ENCODE measurements at places on chromosomes 11 and 22.

- DNase-seq = no peak
Observed at GRCh38 chr11:134644476-134645456, 232.7 kb upstream of the B3GAT1 start.

- DNase-seq = no peak
Observed at GRCh38 chr11:117374316-117375055, 46.8 kb downstream of the CEP164 start.

DNA sequence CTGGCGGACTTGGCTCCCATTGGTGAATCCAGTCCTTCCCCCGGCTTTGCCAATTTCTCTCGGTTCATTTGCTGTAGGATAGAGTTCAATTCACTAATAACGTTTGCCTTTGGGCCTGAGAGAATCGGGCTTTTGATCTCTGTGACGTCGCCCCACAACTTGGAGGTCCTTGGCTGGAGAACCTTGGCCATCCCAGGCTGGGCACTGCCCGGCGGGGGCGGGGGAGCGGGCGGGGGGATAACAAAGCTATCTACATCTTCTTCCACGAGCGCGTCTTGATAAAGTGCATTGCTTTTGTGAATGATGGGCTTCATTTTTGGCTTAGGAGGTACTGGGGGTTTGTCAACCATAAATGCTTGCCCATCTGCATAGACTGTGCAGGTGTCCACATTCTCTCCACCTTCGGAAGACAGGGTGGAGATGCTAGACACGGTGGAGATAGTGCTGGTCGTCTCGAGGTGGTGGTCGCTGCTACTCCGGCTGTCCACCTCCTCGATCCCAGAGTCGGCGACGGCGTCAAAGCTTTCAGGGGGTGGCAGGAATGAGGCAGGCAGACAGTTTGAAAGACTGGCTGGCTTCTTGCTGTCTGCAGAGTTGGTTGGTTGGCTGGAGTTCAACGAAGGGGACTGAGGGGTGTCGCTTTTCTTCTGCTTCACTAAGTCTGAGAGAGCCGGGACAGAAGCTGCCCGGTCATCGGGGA is 87.1 kb downstream of the CTTN start:
- no peak for DNase-seq

DNA sequence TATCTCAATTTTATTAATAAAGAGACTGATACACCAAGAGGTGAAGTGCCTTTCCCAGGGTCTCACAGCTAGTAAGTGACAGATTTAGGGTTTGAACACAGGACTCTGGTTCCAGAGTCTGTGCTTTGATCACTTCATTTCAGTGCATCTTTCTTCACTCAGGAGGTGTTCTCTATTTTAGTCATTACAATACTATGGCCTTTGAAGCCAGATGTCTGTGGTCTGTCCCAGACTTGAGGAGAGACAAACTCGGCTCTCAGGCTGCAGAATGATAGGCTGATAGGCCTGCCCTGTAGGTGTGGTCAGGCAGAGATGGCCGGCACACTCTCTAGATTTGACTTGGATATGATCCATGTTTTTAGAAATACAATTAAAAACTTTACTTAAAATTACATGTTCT is 478.5 kb upstream of the CCDC90B start:
- DNase-seq = no peak

DNA sequence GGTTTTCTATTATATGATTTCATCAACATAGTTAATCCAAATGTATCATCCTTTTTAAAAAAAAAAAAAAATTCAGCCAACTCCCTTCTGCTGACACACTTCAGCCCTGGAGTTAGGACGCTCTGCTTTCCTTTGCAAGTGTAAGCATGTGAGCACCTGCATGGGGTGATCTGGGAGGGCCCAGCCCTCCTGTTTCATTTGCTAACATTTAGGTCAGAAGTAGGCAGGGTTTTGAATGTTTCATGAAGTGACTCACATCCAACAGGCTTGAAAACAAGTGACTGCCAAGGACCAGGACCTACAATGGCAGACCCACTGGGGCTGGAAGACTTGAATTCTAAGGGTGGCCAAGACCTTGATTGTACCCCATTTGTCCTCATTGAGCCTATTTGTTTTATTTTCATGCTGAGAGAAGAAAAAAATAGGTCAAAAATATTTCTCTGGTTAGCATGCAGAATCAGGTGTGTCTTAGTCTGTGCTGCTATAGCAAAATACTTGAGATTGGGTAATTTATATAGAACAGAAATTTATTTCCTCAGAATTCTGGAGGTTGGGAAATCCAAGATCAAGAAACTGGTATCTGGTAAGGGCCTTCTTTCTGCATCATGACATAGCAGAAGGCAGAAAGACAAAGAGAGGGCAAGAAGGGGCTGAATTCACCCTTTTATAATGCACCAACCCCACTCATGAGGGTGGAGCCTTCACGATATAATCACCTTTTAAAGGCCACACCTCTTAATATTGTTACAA is 137.6 kb downstream of the CD44 start:
- no peak for DNase-seq

DNA sequence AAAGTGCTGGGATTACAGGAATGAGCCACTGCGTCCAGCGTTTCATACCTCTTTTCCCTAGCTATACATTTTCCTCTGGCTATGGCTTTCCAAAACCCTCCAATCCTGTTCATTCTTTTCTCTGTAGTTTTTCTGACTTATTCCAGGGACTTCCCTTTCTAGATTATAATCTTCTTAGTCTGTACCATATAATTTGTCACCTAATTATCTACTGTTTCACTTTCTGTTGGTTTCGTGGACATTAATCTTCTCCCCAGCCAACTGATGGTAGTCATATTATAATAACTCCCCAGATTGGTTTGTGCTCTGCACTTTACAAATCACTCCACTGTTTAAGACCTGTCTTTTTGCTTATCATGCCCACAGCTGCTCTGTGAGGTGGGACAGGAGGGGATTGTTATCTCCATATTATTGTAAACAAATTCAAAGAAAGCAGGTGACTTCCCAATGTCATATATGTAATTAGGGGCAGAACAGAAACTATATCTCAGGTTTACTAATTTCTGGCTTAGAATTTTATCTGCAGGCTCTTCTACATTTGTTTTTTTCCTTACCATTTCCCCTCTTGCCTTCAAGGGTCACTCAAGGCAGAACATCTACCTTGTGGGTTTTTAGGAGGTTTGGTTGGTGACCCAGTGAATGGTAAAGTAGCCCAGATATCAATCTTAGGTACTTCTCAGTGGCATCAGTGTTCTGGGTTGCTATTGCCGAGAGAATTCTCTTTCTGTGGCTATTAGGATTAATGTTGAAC is 23.9 kb downstream of the STIM1 start:
- DNase-seq = no peak

GRCh38 chr22:46162771-46163556 is 12.6 kb downstream of the PPARA start:
- no peak for DNase-seq

DNA sequence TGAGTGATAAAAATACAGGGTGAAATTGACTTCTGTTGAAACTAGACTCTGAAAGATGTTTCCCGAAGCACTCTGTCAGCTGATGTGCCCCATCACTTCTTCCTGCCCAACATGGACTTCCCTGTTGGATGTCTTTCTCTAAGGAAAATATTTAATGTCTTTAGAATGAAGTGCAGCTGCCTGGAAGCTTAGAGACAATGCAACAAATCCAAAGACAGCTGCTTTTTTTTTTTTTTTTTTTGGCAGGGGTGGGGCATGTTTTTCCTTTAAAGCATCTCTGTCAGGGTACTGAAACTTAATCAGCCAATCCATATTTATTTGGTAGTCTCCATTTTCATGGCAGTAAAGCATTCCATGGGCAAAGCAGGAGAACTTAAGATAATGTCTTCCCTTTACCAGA is 5.9 kb downstream of the JAM3 start:
- no peak for DNase-seq

- DNase-seq = no peak
Observed at GRCh38 chr11:82682003-82682751, 51.5 kb downstream of the FAM181B start.

DNA sequence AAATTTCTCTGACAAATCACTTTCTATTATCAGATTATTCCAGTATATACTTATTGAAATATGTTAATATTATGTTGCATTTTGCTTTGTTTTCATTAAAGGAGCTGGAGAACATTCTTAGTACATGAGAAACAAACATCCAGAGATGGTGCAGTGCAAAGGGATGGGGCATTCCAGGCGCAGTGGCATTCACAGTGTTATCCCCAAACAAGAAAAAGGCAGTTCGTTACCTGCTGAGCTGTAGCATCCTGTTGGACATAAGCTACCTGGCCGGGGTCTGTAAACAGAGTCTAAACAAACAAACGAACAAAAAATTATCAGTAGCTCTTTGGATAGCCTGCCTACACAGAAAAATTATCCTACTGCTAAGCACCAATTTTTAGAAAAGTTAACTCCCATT is 47.4 kb downstream of the PRDM10 start:
- DNase-seq = no peak

- no peak for DNase-seq
Observed at GRCh38 chr11:72432347-72433287, 1.7 kb downstream of the CLPB start.

DNA sequence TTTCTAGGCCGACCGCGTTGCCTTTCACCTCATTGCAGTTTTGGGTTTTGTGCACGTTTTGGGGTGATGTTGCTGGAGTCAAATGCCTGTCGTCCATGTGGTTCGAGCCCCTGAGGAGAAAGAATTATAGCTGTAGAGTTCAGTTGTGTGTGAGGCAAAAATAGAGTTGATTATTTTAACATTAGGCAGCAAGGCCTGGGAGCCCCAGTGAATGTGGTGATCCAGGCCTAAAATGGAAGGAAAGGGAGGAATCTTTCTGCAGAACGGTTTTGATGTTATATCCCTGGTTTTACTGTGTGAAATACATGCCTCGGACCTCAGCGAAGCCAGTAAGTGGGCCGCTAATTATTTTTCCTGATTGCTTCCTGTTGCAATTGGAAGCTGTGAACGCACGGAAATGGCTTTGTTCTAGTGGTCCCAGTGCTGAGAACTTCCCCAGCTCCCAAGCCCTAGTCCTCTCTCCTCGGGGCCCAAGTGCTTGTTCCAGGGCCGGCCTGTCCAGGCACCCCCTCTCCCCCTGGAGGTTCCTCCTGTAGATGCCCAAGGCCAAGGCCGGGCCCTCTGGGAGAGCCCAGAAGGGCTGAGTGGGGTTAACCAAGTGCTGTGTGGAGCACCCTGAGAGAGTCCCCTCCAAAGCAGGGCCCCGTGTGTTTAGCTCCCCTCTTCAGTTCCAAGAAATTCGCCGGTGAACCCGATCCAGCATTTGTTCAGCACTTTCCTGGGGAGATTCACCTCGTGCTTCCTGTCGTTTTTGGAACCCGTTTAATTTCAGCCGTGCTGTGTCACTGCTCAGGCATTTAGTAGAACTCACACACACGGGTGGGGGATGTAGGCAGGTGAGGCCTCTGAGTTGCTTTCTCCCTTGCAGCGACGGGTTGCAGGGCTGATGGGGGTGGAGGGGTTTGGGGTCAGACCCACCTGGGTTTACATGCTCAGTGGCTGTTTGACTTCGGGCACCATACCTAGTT is 2.1 kb downstream of the LRP5 start:
- no peak for DNase-seq

- no peak for DNase-seq
Observed at GRCh38 chr11:91998481-91998880, 226.1 kb upstream of the FAT3 start.

GRCh38 chr22:49368221-49368975 is 459.3 kb downstream of the BRD1 start:
- DNase-seq = no peak

- DNase-seq = no peak
Observed at GRCh38 chr11:128184981-128185380, 402.4 kb downstream of the ETS1 start.

DNA sequence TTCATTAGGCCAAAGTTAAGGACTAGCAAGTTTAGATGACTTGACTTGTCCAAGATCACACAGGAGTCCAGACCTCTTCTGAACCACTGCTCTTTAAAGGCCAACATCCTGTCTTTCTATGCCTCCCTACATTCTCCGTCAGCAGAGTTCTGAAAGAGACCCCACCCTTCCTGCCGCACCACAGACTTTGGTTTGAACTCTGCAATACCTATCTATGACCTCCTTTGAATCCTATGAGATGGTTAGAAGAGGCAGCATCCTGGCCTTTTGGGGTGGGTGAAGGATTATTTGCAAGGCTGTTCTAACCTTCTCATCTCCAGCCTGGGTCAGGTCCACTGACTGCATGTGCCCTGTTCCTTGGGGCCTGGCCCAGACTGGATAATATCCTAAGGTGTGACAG is 4.3 kb upstream of the RRM1 start:
- DNase-seq = no peak

DNA sequence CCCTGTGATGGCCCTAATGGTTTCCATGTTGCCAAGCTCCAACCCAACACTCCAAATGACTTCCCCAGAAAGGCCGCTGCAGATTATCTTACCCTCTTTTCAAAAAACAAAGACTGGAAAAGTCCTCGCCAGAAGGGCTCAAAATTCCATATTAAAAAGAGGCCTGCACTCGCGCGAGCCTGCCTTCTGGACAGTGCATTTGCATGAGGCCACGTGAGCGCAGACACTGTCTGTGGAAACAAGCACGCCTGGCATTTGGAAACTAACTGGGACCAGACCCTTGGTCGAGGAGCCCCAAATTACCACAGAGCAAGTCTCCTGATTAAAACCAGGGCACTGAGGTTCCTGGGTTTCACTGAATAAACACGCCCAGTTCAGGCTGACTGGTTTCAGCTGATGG is 42.9 kb downstream of the ABTB2 start:
- DNase-seq = no peak

- DNase-seq = no peak
Observed at GRCh38 chr11:15289723-15290122, 175.0 kb downstream of the INSC start.

DNA sequence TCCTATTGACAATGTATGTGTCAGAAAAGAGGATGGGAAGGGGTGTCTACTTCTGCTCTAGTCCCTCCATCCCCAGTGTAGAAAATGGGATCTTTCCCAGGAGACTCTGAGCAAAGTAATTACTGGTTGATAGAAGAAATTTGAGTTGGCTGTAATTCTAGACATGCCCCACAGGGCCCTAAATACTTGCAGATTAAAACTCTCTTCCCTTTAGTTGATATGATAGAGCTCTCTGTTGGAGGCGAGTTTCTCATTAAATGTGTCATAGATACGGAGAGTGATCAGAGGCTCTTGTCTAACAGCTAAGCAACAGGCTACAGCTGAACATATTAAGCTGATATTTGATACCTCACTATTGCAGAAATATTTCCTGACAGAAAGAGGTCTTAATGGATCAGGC is 32.9 kb downstream of the OR52E1 start:
- DNase-seq = no peak

GRCh38 chr11:126864934-126865333 is 135.6 kb downstream of the KIRREL3 start:
- DNase-seq = no peak

DNA sequence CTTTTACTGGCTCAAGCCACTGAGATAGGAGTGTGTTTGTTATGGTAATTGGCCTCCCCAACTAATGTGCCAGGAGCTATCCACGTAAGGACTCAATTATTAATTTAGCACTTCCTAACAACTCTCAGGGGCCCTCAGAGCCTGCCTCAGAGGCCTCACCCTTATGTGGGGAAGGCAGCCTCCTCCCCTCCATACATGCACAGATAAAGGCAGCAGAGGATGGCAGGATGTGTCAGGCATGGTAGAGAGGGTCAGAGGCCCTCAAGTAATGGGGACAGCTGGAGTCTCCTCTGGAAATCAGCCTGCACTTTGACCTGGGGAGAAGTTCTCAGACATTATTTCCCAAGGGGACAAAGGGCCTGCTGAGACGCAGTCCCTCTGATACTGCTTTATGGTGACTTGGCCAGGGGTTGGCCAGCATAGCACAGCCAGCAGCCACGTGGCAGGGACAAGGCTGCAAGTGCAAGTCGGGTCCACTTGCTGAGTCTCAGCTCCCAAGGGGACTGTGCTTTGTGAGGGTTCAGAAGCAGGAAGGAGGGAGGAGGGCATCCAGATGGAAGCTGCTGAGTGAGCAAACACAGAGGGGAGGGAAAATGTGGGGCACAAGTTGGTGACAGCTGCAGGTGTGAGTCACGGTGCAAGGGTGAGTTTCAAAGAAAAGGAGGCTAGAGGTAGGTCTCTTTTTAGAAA is 17.0 kb downstream of the MOGAT2 start:
- DNase-seq = no peak

Measured in activated T-cell treated with anti-CD3 and anti-CD28 coated beads for 4 hours (primary cell).